Activated CD8-positive, alpha-beta T cell treated with anti-CD3 and anti-CD28 coated beads, Interleukin-2, amount 10 ng/mL, durations not matched to agents 7 days and 5 days (primary cell): ENCODE measurements at places on chromosomes 6 and 20. TPM values are rescaled to one million over a fixed set of nuclear protein-coding genes. Genes with fewer than 3 reads are reported as not detected.

Gene CAPN11
- total RNA-seq, result 0.58 TPM

Gene MPC1
- 36.7 TPM for total RNA-seq

Gene CNKSR3
- total RNA-seq, result not detected

Gene MACROD2
- total RNA-seq, result not detected

Gene JAG1
- 0.16 TPM for total RNA-seq

Gene SYCP2
- 6.5 TPM for total RNA-seq

Gene FOXC1
- total RNA-seq, result not detected

Gene PCK1
- total RNA-seq, result not detected

Gene CSNK2A1
- 121 TPM for total RNA-seq

Gene BMP2
- not detected for total RNA-seq

Gene MAFB
- total RNA-seq, result 0.08 TPM

Gene BIRC7
- total RNA-seq, result 0.37 TPM

Gene OTOR
- total RNA-seq, result not detected

Gene GHRH
- not detected for total RNA-seq

Gene TTLL9
- not detected for total RNA-seq

Gene TBX18
- total RNA-seq, result not detected

Gene CDSN
- not detected for total RNA-seq

Gene ZSCAN16
- 2.9 TPM for total RNA-seq

Gene SSR1
- total RNA-seq, result 130 TPM

Gene RAD21L1
- total RNA-seq, result not detected

Gene TSHZ2
- 0.13 TPM for total RNA-seq

Gene TREML2
- 24.9 TPM for total RNA-seq

Gene MOG
- not detected for total RNA-seq

Gene LCA5
- total RNA-seq, result not detected

Gene GDAP1L1
- not detected for total RNA-seq

Gene MYBL2
- 132 TPM for total RNA-seq

Gene MAP7
- total RNA-seq, result 0.45 TPM

Gene CNR1
- total RNA-seq, result not detected

Gene LBP
- not detected for total RNA-seq

Gene CD93
- 0.73 TPM for total RNA-seq

Gene NUDT3
- 13.1 TPM for total RNA-seq
